ENCODE measurements at places on chromosomes 16 and 17. TPM values are rescaled to one million over a fixed set of nuclear protein-coding genes. Genes with fewer than 3 reads are reported as not detected.

Gene CES3
- polyA plus RNA-seq, result 0.40 TPM

Gene RAB37
- polyA plus RNA-seq, result 0.90 TPM

Gene ABCC11
- 0.18 TPM for polyA plus RNA-seq

Gene ATP2C2
- polyA plus RNA-seq, result 0.38 TPM

Gene EFCAB13
- 6.5 TPM for polyA plus RNA-seq

Gene AP2B1
- polyA plus RNA-seq, result 75.0 TPM

Gene CRYM
- polyA plus RNA-seq, result not detected

Gene DRC3
- polyA plus RNA-seq, result 6.6 TPM

Gene PDIA2
- 0.68 TPM for polyA plus RNA-seq

Gene KIF2B
- polyA plus RNA-seq, result not detected

DNA sequence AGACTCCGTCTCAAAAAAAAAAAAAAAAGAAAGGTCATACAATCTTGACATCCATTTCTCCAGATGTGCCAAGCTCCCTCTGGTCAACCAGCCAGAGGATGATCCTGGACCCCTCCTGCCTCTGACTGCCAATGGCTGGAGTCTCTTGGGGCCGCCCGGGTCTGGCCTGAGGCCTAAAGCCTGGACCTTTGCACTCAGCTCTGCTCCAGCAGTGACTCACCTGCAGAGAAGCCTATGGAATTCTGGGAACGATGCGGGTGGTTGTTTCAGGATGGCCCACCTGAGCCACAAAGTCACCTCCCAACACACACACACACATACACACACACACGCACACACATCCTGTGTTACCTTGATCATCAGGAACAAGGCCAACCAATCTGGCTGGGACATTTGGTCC, 64.0 kb upstream of the DNAH17 start:
- no peak for DNase-seq

GRCh38 chr16:58306327-58306726, 11.5 kb upstream of the PRSS54 start:
- no peak for DNase-seq

DNA sequence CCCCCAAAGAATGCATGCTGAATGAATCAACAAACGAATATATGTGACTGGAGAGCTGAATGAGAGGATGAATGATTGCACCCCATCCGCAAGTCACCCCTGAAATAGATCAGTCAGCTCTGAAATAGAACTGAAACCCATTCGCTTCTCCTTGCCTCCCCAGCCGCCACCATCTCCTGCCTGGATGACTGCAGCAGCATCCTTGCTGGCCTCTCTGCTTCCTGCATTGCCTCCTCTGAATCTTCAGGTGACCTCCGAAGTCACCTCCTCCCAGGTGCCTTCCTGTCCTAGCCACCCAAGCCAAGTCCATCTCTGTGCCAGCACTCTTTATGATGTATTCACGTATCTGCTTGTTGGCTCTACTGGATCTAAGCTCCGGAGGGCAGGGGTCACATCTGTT, 288.3 kb downstream of the CPPED1 start:
- no peak for DNase-seq

GRCh38 chr16:51244887-51245657, 94.0 kb upstream of the SALL1 start:
- DNase-seq, result no peak

DNA sequence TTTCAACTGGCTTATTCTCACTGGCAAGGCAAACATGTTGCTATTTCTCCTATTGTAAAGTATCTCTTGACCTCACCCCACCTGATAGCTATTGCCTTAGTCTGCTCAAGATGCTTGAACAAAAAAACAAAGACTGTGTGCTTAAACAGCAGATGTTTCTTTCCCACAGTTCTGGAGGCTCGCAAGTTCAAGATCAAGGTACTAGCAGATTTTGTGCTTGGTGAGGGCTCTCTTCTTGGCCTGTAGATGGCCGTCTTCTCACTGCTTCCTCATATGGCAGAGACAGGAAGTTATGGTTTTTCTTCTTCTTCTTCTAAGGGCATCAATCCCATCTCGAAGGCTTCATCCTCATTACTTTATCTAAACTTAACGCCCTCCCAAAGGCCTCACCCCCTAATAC, 109.7 kb upstream of the CLEC3A start:
- no peak for DNase-seq

DNA sequence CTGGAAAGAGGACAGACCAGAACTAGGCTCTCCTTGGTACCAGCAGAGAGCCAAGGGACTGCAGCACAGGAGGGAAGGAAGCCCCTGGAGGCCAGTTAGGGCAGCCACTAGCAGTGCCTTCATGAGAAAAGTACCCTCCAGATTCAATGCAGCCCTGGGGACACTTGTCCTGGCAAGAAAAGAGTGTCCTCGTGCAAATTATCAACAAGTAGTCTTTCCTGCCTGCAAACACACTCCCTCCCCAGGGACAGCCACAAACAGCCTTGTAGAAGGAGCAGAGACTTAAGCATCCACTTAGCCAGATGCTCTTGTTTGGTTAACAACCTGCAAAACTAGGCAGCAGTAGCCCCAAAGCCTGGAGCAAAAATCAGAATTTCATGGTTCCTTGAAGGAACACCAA, 24.3 kb downstream of the CENPV start:
- DNase-seq, result no peak

DNA sequence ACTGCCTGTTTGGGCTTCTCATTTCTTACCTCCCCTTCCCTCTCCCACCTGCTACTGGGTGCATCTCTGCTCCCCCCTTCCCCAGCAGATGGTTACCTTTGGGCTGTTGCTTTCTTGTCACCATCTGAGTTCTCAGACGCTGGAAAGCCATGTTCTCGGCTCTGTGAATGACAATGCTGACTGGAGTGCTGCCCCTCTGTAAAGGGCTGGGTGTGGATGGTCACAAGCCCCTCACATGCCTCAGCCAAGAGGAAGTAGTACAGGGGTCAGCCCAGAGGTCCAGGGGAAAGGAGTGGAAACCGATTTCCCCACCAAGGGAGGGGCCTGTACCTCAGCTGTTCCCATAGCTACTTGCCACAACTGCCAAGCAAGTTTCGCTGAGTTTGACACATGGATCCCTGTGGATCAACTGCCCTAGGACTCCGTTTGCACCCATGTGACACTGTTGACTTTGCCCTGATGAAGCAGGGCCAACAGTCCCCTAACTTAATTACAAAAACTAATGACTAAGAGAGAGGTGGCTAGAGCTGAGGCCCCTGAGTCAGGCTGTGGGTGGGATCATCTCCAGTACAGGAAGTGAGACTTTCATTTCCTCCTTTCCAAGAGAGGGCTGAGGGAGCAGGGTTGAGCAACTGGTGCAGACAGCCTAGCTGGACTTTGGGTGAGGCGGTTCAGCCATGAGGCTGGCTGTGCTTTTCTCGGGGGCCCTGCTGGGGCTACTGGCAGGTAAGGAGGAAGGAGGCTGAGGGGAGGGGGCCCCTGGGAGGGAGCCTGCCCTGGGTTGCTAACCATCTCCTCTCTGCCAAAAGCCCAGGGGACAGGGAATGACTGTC, at the start of gene CD68:
TSS of gene CD68 (plus strand) at position 638 of the 833 bp plus-strand sequence. CDS start at position 678, 40 bp downstream.
- DNase-seq, result no peak

DNA sequence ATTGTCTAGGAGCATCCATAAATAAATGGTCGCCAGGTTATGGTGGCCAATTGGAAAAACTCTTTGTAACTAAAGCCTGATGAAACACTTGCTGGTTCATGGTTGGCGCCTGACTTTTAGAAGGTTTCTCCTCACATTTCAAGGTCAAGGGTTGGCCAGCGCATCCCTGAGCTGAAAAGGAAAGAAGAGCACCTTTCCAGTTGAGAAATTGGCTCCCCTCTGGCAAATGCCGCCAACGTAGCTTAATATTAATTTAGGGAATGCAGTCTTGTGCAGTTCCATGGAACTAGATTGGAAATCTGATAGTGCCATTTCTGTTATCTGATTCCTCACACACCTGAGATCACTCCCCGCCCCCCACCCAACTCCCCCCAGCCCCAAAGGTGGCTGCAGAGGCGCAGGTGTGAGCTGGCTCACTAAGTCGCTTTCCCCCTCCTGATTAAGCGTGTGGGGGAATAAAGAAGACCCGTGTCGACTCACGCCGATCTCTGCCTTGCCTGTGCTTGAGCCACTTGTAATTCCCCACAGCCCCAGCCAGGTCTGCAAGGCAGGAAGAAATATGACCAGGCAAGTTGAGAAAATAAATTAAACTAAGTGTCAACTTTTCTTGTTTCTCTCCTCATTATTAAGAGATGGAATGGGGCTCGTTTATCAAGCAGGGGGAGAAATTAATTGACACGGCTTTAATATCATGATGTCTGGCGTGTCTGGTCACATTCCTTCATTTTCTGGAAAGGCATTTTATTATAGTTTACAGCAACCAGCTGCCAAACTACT, 157.7 kb downstream of the CCDC182 start:
- no peak for DNase-seq

- no peak for DNase-seq
These were observed 140.1 kb downstream of the CLEC16A start for GRCh38 chr16:11084484-11084875.

GRCh38 chr16:81189100-81189664, 49.3 kb upstream of the BCO1 start:
- DNase-seq, result no peak

DNA sequence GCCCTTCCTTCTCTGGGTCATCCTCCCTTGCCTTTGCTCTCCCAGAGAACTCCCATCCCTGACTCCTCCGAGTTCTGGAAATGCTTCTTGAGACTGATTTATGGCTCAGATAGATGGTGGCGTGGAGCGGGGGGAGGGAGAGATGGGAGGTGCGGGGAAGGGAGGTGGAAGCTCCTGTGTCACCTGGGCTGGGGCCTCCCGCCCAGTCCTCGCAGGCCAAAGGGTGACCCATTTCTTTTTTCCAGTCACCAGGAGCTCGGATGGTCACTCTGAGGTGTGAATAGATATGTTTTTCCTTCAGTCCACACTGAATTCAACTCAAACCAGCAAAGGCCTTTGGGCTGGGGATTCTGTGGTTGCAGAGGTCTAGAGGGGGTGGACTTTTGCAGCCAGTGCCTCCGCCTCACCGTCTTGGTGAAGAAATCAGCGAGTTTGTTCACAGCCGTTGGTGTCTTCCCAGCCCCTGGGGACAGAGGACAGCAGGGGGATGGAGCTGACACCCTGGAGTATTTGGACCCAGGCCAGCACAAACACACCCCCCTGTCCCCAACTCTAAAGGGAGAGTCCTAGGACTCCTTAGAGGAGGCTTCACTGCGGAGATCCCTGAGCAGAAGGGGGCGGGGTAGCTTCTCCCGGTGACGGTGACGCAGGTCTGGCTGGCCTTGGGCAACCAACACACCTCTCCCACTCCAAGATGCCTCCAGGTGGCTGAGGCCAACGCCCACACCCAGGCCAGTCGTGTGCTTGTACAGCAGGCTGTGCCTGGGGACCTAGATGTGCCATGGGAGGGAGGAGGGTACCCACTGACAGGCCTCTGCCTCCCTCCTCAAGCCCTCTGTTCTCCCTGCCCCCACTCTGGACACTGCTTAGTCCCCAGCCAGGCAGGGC, 80.6 kb downstream of the AMFR start:
- no peak for DNase-seq

- no peak for DNase-seq
These were observed 49.9 kb upstream of the SREBF1 start for GRCh38 chr17:17886726-17887125.

- no peak for DNase-seq
These were observed 77.9 kb downstream of the CCT6B start for GRCh38 chr17:34883106-34884000.

GRCh38 chr16:19128454-19129200, 14.9 kb downstream of the ITPRIPL2 start:
- DNase-seq, result no peak

- no peak for DNase-seq
These were observed 72.9 kb upstream of the CLEC3A start for GRCh38 chr16:77949445-77949844.

DNA sequence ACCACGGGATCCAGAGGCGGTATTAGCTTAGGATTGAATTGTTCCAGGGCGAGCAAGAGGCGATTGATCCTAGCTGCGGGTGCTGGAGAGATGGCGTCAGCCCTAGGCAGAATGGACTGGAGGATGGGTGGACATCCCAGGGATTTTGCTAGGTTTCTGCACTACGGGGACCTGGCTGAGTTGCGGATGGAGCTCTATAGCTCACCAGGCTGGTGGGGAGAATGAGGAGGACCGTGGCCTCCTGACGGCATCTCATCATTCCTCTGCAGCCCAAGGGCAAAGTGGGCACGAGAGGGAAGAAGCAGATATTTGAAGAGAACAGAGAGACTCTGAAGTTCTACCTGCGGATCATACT, 614 bp downstream of the TMEM208 start:
- DNase-seq, result no peak

GRCh38 chr17:77145612-77146245, 5.0 kb downstream of the SEC14L1 start:
- no peak for DNase-seq

- DNase-seq, result peak; percentile 75
These were observed 46.1 kb downstream of the ABCA8 start for GRCh38 chr17:68909066-68909465.

DNA sequence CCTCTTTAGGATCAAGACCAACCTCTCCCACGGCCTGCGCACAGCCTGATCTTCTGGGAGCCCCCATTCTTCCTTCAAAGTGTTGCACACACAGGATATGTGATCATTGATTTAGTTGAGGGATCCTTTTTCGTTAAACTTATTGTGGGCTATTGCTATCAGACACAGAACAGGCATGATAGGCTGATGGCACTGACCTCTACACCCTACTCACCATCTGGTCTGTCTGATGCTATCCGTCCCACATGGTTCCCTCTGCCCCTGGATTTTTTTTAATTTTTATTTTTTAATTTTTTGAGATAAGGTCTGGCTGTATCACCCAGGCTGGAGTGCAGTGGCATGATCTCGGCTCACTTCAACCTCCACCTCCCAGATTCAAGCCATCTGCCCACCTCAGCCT, 19.2 kb upstream of the LITAF start:
- DNase-seq, result no peak

GRCh38 chr16:58462997-58463941, 36.7 kb upstream of the NDRG4 start:
- DNase-seq, result no peak

- DNase-seq, result no peak
These were observed 219.2 kb downstream of the SHISA9 start for GRCh38 chr16:13120557-13120956.

All from forelimb muscle (tissue), 1 donor.